ENCODE measurements at places on chromosomes 5 and 9.

DNA sequence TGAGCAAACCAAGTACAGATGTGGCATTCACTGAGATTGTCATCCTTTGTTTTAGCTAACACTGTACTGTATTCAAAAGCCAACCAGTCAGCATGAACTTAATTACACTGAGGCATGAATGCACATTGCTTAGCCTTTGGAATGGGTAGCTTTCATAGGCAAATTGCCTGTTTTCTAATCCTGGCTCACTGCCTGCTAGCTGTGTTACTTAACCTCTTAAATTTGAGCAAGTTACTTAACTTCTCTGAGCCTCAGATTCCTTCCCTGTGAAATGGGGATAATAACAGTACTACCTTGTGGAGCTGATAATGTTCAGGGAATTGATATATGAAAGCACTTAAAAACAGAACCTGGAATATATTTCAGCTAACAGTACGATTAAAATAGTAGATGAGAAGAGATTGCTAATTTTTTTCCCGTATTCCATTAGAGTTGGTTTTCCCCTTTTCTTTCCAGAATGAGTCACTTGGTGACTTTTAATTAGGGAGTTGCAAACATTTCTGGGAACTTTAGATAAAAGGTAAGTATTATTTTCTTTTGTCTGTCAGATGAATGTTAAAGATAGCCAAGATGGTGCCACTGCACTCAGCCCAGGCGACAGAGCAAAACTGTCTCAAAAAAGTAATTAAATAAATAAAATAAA is 43.9 kb downstream of the ARRDC3 start:
- DNase-seq: no peak

- no peak for DNase-seq
Observed at GRCh38 chr5:94024101-94024500, 282.7 kb upstream of the POU5F2 start.

DNA sequence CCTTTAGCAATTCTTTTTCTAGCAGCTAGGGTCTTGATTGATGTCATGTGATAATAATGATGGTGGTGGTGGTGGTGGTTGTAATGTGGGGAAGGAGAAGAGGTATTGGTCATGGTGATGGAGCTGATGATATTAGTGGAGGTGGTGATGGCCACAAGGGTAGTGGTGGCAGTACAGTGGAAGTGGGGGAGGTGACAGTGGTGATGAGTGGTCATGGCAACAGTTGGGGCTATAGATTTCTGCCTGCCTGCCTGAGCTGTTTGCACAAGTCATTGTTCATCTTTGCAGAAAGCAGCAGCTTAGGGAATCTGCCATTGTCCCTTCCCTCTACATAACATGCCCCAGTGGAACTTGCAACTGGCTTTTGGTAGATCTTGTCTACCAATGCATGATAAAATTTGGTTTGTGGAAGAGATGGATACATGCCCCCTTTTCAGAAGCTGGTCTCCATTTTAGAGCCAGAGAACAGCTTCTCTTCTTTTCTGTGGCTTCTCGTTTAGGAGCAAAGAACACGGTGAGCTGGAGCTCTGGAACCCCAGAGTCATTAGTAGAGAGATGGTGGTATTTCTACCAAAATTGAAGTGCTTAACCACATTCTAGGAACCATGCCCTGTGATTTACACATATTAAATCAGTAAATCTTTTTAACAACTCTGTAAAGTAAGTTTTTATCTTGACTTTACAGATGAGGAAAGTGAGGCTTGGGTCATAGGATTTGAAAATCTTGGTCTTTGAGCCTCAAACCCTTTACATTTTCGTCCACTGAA is 100.3 kb downstream of the AOPEP start:
- DNase-seq: no peak

- peak; percentile 89 for DNase-seq
Observed at GRCh38 chr5:113331209-113331551, 103.6 kb downstream of the TSSK1B start.

- DNase-seq: no peak
Observed at GRCh38 chr9:38344566-38345324, 47.8 kb upstream of the ALDH1B1 start.

DNA sequence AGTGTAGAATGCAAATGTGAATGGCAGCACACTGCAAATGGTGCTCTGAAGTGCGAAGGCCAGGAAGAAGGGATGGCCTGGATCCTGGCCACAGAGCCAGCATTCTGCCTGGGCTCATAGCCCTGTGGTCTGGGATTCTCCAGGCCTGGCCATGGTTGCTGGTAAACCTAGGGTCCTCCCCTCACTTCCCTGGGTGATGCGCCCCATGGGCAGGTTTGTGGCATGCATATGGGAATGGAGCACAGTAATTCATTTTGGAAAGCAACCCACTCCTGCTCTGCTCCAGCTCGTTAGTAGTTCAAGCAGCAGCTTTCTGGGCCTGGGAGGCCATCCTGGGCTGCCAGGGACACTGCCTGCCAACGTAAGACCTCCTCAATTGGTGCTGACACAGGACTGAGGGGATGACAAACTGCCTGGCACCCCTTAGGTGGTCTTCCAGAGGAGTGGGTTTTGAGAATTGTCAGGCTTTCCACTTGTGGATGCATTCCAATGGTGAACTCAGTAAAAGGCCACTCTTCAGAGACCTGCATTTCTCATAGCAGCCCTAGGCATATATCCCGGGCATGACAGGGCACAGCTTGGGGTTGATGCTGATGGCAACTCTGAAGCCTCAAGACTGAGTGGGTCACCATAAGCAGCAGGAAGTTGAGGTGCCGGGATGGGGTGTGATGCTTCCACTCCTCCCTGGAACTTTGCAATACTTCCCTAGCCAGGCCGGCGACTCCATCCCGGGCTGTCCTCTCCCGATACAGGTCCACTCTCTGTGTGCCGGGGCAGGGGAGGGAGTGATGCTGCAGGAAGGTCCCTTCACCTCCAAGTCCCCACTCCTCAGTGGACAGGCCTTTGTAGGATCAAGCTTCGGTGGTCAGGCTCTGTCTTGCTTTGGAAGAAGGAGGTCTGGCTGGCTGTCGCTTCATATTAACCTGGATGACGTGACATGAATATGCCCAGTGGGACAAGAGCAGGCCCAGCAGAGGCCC is 1.2 kb upstream of the SLC25A48 start:
- no peak for DNase-seq

GRCh38 chr5:35066260-35066795 is 18.6 kb upstream of the AGXT2 start:
- DNase-seq: no peak

DNA sequence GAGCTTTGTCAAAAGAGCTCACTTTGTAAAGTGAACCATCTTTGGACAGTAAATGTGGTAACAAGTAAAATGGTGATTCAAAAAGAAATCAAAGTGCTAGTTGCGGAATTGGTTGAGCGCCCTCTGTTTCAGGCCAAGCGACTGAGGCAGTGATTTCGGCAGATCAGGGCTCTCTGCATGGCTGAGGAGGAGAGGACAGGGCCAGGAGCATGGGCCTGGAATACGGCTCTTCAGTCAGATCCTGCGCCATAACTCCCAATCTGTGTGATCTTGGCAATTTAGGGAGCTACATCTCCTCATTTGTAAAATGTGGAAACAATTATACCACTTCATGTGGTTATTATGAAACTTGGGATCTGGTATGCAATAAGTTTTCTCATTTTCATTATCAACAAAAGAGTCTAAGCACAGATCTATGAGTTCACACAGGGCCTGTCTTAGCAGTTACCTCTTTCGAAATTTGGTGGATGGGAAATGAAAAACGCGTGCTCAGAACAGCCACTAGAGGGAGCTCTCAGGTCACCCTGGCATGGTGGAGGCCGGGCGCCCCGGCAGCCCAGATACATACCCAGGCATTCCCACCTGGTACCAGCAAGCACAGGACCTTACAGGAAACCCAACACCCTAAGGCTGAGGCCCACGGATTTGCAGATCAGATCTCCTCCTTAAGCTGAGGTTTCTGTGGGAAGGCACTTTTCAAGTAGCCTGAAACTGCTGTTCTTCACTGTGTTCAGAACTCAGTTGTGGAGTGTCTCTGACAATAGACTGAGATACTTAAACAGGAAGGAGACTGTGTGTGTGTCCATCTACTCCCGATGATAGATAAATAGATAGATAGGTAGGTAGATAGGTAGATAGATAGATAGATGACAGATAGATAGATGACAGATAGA is 303.7 kb downstream of the RAB3C start:
- DNase-seq: peak; percentile 79

DNA sequence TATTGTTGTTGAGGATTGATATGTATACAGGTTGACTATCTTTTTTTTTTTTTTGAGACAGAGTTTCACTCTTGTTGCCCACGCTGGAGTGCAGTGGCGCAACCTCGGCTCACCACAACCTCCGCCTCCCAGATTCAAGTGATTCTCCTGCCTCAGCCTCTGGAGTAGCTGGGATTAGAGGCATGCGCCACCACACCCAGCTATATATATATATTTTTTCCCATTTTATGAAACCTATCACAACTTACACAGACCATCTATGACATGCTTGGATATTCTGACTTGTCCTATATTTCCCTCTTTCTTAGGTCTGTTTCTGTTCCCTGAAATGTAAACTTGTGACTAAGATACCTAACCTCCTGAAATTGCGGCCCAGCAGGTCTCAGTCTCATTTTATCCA is 5.0 kb downstream of the CD14 start:
- DNase-seq: no peak

GRCh38 chr5:180977852-180978251 is 10.8 kb upstream of the BTNL3 start:
- DNase-seq: no peak

DNA sequence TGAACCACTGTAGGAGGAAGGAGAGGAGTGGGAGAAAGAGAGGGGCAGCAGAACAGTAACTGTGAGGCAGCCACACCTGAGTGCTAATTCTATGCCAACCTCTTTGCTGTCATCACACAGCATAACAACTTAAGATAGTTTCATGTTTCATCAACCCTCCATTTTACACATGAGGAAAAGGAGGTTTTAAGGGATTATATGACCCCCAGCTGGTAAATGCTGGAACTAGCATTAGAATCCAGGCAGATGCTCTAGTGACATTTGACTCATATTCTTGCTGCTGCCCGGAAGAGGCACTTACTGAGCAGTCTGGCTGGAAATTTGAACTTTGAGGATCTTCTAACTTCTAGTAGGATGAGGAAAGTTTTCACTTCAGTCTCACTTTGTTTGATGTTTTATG is 24.1 kb upstream of the VLDLR start:
- peak; percentile 90 for DNase-seq

DNA sequence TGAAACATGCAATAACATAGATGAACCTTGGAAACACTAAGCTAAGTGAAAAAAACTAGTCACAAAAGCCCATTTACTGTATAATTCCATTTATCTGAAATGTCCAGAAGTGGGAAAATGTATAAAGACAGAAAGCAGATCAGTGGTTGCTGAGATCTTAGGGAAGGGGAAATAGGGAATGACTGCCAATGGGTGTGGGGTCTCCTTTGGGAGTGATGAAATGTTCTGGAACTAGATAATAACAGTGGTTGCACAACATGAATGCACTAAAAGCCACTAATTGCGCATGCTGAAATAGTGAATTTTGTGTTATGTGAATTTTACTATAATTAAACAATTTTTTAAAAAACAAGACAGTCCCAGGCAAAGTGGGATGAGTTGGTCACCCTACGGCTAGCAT is 472.8 kb downstream of the CCDC171 start:
- DNase-seq: no peak

DNA sequence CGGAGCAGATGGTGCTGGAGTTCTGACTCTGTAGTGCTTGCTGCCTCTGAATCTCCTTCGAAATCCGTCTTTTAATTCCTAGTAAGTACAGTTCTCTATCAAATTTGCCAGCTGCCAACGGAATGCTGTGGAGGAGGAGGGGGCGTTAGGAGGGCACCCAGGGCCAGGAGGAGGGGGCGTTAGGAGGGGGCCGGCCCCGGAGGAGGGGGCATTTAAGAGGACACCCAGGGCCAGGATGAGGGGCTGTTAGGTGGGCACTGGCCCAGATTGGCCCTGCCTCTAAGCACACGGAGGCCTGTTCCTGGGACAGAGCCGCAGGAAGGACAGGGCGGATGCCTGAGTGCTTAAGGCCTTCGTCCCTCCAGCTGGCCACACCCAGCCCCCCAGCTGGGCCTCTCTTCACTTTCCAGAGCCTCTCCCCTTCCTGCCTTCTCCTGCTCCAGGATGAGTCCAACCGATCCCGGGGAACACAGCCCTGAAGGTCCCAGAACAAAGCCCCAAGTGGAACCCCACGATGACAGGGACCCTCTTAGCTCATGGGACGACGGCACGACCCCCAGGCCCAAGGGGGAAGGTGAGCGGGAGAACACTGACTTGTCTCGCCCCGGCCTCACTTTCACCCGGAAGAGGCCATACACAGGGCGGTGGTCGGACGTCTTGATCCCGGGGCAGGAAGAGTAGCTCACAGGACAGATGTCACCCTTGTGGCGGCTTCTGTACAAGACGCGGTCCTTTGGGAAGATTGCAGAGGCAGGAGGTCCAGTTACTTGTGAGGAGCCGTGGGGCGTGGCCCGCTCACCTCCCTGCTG is 9.8 kb downstream of the INPP5E start:
- DNase-seq: peak; percentile 86

- DNase-seq: no peak
Observed at GRCh38 chr5:136563489-136563888, 198.1 kb upstream of the TRPC7 start.

- no peak for DNase-seq
Observed at GRCh38 chr5:53908757-53909156, 348.3 kb downstream of the NDUFS4 start.

- DNase-seq: no peak
Observed at GRCh38 chr5:89556215-89556913, 673.4 kb upstream of the MEF2C start.

DNA sequence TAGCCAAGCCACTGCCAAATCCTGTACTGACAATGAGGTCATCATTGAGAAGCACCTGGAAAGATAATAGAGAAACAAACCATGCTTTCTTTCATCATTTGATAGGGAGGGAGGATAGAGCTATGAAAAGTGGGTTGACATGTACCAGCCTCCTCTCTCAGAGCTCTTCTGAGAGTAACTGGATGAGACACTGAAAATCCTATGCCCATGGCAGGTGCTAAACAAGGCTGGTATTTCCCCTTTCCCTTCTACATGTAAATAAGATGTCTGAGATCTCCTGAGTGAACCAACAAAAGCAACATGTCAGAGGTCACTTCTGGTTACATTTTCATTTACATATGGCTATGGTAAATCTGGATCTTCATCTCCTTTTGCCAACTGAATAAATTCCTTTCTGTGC is 45.3 kb upstream of the TRAF1 start:
- DNase-seq: no peak

DNA sequence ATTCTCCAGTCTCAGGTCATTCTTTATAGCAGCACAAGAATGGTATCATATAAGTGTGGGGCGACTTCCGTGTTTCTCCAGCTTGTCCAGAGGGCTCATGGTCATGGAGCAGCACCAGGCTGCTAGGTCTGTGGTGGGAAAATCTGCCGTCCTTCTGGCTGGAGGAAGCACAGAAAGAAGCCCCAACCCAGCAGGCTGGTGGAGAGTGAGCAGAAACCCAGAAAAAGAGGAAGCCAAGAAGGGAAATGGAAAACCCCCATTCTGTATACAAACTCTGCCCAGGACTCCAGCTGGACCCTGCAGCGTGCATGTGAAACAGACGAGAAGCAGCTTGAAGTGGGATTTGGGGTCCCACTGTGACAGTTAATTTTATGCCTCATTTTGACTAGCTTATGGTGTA is 34.3 kb upstream of the OLFM1 start:
- DNase-seq: no peak
